ENCODE measurements at places on chromosomes 4 and X.

- DNase-seq, result no peak
Observed at GRCh38 chr4:118177126-118177525, 142.8 kb downstream of the NDST3 start.

- no peak for DNase-seq
Observed at GRCh38 chr4:165767671-165768070, 105.4 kb upstream of the TLL1 start.

- DNase-seq, result no peak
Observed at GRCh38 chr4:182307746-182308145, 64.5 kb downstream of the TENM3 start.

DNA sequence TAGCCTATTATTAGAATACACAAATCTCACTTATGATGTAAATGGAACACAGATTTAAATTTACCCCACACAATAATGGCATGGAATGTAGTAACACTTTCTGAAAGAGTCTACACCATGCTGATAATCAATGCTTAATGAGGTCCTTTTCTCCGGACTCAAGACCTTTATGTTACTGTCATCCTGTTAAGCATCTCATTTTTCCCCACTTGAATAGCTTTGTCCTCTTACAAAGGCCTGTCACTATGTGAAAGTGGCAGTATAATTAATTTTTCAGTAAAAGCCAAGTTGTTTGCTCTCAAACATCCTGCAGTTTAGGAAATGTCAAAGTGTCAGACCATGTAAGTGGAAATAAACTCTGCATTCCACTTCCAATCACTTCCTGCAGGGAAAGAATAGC, 96.4 kb downstream of the GPC3 start:
- no peak for DNase-seq

DNA sequence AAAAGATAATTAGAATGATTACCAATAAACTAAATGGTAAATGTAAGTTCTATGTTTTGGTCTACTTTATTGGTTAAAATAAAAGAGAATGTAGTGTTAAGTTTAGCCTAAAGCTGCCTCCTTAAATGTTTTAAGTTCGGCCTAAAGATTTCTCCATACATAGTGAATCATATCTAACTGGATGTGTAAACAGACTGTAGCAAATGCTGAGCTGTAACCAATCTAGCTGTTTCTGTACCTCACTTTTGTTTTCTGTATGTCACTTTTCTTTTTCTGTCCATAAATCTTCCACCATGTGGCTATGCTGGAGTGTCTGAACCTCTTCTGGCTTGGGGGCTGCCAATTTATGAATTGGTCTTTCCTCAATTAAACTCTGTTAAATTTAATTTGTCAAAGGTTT, 121.2 kb downstream of the TBCK start:
- DNase-seq, result no peak

- no peak for DNase-seq
Observed at GRCh38 chrX:99078301-99078700, 1331.8 kb downstream of the PCDH19 start.

GRCh38 chr4:93878566-93878965, 50.0 kb downstream of the ATOH1 start:
- DNase-seq, result no peak

DNA sequence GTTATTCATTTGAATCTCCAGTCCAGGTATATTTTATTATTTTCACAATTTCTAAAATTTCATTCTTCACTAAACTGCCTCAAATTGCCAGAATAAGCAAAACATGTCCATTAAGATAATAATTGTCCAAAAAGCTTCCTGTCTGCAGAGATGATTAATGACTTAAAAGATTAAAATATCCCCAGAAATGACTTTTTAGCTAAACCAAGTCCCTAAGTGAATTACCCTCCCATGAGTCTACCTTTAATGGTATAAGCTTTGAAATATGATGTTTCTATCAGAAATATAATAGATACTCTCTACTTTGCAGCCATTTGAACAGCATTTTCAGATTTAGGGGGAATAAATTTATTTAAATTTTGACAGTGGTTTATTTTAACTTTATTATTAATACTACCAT, 289.2 kb upstream of the EMCN start:
- no peak for DNase-seq

DNA sequence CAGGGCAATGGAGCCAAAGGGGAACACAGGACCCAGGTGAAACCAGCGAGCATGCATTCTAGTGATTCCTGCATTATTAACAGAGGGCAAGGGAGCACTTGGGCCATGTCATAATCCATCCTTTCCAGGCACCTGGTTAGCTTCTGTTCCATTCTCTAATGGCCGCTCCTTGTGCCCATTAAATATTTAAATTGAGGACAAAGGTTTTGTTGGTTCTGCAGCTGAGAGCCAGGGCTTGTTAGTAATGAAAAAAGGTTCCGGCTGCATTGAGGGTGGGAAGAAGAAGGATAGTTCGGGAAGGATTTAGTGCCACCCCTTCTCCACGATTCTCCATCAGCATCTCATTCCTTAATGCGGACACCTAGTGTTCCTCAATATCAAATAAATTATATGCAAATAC, 13.6 kb downstream of the SOD3 start:
- no peak for DNase-seq

GRCh38 chr4:10321931-10322330, 135.3 kb downstream of the ZNF518B start:
- DNase-seq, result no peak

DNA sequence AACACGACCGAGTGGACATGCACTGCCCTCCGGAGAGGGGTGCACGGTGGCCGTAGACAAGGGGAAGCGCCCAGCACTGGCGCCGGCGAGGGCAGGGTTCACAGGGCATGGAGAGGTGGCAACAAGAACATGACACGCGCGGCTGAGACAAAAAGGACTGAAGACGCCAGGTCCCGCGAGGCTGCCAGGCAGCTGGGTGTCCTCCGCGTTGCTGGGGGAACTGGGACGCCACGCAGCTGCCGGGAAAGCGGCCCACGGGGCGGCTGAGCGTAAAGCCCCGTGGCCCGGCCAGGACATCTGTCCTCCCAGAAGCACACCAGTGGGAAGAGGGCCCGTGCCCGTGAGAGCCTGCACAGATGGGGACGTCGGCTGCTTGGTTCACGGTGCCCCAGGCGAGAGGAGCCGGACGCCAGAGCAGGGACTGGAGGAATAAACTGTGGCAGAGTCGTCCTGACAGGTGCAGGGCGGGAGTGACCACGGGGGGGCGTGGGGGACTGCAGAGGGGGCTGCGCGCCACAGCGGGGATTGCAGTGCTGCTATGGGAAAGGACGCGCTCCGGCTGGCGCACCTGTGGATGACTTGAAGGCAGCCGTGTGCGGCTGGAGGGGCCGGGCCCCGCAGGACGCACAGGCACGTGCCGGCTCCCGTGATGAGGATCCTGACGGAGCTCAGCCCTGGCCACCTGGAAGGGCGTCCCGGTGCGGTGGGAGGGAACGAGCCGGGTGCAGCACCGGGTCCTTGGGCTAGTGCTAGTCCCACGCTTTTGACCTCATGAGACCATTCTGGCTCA, 32.1 kb upstream of the GTPBP6 start:
- no peak for DNase-seq

DNA sequence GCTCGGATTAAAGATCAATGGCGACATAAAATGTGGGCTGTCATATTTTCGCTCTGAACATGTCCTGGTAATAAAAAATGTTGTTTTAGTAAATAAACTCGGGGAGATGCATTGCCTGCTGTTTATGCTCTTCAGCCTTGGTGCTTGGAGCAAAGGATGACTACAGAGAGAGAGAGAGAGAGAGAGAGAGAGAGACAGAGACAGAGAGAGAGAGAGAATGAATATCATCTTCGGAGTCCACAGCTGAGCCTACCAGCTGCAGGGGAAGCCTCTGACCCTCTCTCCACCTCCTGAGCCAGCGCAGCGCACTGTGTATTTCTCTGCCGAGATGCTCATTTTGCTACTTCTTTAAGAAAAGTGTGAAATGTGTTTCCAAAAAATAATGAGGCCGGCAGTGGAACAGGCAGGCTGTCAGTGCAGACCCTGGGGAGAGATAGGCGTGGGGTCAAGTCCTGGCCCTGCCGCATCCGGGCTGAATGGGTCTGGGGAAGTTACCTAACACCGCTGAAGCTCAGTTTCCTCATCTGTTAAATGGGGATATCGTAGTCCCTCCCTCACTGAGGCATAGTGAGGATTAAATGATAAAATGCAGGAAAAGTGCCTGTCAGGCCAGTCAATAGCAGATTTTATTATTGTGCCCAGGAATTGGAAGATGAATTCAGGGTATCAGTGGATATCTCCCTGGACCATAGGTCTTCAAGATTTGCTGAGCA, 58.5 kb upstream of the LGI2 start:
- DNase-seq, result no peak

- no peak for DNase-seq
Observed at GRCh38 chrX:101231080-101231479, 11.5 kb downstream of the DRP2 start.

- DNase-seq, result no peak
Observed at GRCh38 chr4:4923201-4923600, 63.7 kb downstream of the MSX1 start.

- DNase-seq, result peak; percentile 44
Observed at GRCh38 chr4:67327245-67328017, 217.9 kb downstream of the CENPC start.

DNA sequence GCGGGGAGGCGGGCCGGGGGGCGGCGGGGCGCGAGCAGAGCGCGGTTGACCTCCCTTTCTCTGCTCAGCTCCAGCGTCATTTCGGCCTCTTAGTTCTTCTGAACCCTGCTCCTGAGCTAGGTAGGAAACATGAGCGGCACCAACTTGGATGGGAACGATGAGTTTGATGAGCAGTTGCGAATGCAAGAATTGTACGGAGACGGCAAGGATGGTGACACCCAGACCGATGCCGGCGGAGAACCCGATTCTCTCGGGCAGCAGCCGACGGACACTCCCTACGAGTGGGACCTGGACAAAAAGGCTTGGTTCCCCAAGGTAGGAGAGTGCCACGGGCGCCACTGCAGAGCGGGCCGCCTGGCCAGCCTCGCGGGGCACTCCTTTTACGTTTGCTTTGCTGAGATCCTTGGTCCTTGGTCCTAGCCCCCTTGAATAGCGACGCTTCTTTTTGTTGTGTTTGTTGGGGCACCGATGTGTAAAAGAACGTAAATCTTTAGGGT, at the start of gene HTATSF1:
Gene HTATSF1 (plus strand): TSS at position 37 of the 497 bp plus-strand sequence. CDS start 93 bp downstream, at position 130.
- no peak for DNase-seq

- no peak for DNase-seq
Observed at GRCh38 chrX:20311505-20311904, 44.8 kb upstream of the RPS6KA3 start.

- no peak for DNase-seq
Observed at GRCh38 chr4:92120810-92121498, 182.8 kb upstream of the GRID2 start.

DNA sequence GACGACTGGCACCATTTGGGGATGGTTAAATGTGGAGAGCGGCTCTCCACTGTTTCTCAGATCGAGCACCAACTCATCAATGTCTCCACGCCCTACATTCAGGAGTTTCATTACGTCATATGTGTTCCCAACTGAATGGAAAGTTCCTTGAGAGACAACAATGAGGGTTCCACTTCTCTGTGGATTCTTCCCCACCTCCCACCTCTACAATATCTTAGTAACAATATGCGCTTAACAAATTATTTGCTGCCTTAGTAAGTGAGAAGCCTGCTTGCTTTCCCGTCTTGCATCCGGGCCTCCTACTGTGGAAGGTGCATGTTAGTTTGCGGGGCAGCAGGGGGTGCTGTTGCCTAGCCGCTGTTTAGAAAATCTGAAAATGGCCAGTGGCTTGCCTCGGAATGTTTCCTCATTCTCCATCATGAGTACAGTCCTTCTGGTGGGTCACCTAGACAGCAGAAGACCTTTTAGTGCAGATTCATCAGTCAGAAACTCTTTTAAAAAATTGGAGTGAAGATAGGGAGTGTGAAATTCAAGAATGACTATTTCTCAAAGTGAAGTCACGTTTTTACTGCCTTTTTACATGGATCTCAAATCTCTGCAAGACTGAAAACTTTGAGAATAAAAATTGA, 55.7 kb downstream of the PHOX2B start:
- DNase-seq, result peak; percentile 42

DNA sequence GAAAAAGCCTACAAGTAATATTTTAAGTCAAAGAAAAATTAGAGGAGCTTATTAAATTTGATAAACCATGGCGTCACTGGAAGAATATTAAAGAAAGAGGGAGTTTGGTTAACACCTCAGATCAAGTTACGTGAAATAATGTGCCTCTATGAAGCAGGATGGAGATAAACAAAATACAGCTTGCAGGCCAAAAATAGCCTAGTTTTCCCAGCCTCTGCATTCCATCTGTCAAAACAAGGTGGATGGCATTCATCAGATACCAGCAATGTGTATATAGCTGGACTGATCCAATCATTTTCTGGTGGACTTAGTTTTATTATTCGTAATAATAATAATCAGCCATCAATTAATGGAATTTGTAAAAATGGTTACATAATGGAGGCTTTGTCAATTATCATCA, 230.7 kb downstream of the NR3C2 start:
- no peak for DNase-seq

DNA sequence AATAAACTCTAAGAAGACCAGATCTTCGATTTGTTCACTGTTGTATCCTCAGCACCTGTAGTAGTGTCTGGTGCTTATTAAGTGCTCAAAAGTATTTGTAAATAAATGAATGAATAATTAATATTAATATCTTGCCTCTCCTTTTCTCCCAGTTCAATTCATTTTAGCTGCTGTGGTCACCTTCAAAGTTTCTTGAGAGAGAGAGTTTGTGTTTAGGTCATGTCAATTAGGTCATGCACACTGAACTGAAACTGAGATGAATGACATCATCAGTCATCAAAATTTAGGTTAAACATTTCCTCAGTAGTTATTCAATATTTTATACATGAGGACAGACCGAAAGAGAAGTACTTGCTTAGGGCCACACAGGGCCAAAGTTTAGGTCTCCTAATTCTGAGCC, 73.5 kb downstream of the ANXA3 start:
- DNase-seq, result no peak

DNA sequence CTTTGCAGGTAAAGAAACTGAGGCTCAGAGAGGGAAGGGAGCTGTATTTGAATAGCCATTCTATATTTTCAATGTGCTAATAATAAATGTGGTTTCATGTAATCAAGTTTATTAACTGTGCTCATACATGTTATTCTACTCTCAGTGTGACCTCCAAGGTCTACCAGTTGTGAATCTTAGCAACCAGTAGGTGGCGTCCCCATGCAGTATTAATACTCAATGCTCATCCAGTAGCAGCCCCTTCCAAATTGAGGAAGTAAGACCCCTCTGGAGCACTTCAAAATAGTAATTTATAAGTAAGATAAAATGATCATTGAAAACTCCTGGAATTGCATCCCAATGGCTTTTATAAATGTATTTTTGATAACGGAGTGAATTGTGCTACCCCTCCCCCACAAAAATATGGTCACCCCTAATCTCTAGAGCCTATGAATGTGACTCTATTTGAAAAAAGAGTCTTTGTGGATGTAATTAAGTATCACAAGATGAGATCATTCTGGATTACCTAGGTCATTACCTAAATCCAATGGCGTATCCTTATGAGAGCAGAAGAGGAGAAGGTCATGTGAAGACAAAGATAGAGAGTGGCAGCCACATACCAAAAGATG, 20.4 kb upstream of the SEPSECS start:
- peak; percentile 36 for DNase-seq

DNA sequence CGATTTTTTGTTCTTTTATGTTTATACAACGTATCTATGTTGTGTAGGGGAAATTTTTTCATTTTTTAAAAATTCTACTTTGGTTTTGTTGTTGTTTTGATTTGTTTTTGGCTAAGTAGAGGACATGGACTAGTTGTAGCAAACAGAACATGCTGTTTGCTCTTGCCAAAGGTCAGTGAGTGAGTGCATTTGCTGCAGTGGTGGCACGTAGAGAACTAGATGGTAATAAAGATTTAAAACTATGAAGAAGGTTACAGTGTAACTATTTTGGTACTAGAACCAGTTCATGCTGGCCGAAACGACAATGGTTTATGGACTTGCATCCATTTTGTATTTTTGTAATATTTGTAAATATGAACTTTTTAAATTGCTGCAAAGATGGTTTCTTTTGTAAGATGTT, 1.9 kb upstream of the SCML1 start:
- no peak for DNase-seq
